ENCODE measurements at places on chromosomes 12 and 14.

DNA sequence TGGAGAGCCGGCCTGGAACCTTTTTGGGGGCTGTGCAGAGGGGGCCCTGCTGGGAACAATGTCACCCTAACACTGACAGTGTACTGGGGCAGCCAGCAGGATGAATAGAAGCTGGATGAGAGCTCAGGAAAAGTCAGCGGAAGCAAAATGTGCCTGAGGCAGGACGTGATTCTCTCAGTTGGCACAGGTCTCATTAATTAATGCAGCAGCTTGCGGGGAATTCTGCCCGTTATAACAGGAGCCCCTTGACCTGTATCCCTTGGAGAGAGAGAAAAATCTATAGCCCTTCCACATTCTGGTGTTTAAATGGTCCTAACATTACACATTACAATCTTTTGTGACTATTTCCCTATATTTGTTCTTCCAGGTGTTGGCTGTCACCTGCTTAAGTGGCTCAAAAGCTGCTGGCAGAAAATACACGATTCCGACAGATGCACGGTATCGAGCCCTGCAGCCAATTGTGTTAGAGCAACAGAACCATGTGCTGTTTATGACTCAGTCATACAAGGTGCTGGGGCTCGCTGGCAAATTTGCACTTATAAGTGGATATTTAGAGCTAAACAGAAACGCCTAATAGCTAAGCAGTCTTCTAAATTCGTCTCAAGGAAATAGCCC, 854.7 kb downstream of the AACS start:
- DNase-seq: no peak

GRCh38 chr14:96065661-96066459, 26.7 kb downstream of the C14orf132 start:
- no peak for DNase-seq

DNA sequence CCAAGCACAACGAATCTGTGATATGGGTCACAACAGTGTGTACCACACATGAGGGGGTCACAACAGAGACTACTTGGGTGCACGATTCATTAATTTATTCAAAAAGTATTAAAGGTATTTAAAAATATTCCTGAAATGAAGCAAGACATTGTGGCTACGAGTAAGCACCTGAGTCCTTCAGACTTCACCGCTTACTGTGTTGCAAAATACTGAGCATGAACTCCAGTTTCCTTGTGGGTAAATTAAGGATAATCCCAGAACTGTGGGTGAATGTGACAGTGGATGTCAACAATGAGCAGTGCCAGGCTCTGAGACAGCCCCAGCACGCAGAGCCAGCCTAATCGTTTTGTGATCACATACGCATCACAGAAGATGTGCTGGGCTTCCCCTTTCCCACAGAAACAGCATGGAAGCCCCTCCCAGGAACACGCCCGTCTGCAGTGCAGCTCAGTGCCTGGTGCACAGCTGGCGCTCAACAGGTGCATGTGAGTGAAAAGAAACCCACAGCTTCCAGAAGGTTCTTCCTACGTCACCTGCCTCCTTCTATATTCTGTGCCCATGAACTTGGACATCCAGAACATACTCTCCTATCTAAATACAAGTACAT, 29.1 kb downstream of the CDC42BPB start:
- DNase-seq: no peak

- no peak for DNase-seq
Observed at GRCh38 chr14:32013083-32013482, 64.0 kb upstream of the ARHGAP5 start.

GRCh38 chr14:101499080-101499479, 62.2 kb upstream of the DIO3 start:
- DNase-seq: peak; percentile 15

DNA sequence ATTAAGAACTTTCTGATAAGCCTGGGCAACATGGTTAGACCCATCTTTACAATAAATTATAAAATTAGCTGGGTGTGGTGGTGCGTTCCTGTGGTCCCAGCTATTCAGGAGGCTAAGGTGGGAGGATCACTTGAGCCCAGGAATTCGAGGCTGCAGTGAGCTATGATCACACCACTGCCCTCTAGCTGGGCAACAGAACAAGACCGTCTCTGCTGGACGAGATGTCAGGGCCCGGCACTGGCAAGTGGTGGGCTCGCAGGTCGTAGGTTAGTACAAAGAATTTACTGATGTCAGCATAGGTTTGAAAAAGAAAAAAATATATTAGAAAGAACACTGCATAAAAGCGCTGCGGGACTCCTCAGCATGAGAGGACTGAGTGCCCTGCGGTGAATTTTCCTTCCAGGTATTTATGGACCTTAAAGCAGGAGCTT, 15.7 kb upstream of the VSIG10 start:
- DNase-seq: no peak

- DNase-seq: no peak
Observed at GRCh38 chr14:61700104-61700886, 5.0 kb downstream of the HIF1A start.

GRCh38 chr12:225012-225411, 11.1 kb upstream of the SLC6A12 start:
- DNase-seq: no peak

GRCh38 chr12:94698578-94698977, 48.2 kb upstream of the TMCC3 start:
- DNase-seq: no peak

DNA sequence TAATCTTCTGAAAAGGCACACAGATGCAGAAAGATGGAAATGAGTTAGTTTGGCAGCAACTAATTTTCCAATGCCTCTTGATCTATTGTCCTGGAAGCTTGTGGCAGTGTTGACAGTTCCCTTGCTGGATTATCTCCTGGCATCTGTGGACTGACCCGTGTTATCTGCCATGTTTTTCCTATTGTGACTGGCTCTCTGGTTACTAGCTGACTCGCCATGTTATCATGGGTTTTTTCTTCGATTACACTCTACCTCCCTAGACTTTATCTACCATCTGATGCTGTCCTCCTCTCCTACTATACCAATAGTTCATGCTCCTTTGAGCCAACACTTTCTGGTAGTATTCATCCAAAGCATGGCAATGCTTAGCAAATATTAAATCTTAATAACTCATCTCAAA, 63.3 kb upstream of the FLRT2 start:
- DNase-seq: no peak

GRCh38 chr12:13252616-13253015, 56.1 kb downstream of the EMP1 start:
- DNase-seq: no peak

- DNase-seq: no peak
Observed at GRCh38 chr14:33837943-33838683, 112.8 kb downstream of the EGLN3 start.

DNA sequence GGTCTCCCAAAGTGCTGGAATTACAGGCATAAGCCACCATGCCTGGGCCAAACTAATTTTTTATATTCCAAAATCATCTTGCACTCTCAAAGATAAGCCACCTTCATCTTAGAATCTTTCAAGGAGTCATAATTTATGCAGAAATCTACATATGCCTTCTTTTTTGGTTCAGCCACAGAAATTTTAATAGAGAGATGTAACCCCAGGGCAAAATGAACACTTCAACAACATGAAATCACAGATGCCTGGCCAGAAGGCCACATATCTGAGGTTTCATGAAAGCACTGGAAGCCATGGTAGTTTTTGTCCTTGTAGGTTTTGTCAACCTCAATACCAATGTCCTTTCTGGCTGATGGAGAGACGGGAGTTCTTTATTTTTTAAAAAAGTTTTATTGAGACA, 9.8 kb downstream of the SUPT16H start:
- no peak for DNase-seq

- DNase-seq: no peak
Observed at GRCh38 chr12:4296751-4297150, 23.2 kb downstream of the CCND2 start.

DNA sequence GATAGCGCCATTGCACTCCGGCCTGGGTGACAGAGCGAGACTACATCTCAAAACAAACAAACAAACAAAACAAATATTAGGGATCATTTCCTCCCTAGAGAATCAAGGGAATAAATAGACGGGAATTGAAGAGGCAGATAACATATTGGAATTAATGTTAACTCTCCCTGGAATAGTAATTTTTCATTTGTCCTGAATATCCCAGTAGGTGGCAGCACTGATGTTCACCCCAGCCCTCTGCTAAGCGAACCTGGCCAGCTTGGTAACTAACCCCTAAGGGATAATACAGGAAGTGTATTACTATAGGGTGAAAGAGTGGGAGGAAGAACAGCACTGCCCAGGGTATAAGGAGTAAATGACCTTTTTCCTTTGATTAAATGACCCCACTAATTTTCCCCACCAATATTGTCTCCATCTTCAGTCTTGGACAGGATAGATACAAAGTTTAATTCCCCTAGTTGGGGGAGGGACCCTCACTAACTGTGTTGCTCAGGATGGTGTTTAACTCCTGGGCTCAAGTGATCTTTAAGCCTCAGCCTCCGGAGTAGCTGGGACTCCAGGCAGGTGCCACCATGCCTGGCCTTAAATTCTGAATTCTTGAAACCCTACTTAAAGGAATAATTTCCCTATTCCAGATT, 40.5 kb downstream of the SLC2A14 start:
- DNase-seq: no peak

All from left cardiac atrium (tissue), 4 donors.